HT-29 (cell line): ENCODE measurements at places on chromosomes 1 and 21.

DNA sequence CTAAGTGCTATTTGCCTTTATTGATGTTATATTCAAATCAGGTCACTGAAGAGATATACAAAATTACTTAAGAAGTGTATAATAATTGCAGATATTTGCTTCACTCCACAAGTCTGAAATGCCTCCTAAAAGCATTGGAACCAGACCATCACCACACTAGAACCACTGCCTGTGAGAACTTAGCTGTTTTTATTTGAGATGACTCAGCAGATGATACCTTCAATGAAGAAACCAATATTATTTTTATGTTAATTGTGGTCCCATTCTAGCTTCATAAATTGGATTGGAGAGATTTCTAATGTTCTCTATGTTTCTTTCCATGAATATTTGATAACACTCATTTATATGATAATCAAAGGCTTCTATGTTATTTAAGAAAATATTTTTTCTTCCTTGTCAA, 740.6 kb downstream of the KCNT2 start:
- DNase-seq = no peak

DNA sequence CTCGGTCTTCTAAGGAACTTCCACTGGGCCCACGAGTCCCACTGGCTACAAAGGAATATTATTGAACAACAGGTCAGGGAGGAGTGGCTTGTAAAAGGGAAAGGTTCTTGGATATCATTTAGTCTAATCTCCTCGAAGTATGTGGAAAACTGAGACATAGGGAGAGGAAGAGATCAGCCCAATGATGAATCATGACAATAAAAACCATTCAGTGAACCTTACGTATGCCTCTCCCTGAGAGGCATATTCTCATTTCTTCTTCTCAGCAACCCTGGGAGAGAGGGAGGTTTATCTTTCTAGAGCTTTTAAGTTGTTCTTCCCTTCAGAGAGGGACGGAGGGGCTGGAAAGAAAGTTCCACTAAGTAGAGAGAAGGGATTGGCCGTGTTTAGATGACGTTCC, 5.3 kb upstream of the MOB3C start:
- no peak for DNase-seq

DNA sequence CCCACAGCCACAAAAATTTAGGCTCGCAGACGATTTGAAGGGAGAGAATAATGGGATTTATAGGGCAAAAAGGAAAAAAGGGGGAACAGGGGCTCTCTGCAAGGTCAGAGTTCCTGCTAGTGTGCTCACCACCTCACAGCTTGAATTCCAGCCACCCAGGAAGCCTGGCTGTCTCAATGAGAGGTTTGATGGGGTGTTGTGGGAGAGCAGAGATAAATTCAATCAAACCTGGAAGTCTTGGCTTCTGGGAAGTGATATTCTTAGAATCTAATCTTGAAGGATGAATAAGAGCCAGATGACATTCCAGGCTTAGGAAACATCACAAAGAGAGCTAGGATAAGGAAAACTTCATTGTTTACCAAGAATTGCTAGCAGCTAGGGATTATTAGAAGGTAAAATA, 47.4 kb upstream of the C21orf91 start:
- DNase-seq = no peak

DNA sequence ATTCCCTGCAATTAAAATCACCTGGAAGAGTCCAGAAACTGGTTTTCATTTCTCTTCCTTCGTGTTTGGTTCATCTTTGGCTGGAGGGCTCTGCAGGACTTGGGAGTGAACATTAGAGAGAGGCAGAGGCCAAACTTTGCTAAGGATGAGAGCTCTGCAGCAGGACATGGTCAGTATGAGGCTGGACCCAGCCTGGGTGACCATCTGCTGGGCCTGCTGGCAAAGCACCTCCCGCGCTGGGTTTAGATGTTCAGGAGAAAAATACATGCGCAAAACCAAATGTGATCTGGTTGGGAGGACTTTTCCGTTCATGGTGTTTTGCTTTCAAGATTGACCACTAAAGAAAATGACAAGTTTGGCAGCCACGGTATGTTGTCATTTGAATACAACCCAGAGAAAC, 15.9 kb downstream of the KAZN start:
- no peak for DNase-seq

- DNase-seq = no peak
Observed at GRCh38 chr1:58774027-58774426, 9.8 kb downstream of the JUN start.

DNA sequence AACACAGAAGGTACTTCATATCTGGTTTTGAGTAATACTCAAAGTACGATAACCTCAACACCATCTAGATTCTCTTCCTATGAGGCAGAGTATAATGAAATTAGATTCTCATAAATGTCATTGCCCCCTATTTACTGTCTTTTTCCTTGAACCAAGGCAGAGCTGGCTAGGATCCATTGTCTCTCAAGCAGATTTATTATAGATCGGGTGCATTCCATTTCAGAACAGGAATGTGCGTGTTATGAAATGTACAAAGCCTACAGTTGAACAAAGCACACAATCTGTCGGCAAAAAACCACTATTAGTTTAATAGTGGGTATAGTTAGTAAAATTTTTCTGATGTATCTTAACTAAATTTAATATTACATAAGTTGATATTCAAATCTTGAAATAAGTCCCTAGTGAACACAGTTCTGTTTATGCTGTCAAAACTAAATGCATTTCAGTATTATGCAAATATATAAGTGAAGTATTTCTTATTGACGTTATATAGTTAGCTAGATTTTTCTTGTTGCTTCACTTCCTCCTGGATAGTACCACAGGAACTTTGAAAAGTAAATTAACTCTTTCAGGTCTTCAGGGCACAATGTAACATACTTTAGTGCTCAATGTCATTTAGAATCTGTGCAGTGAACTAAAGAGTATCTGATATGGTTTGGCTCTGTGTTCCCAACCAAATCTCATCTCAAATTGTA, 92.1 kb downstream of the DDAH1 start:
- no peak for DNase-seq
